CD8-positive, alpha-beta memory T cell (primary cell): ENCODE measurements at places on chromosomes 6 and 20.

DNA sequence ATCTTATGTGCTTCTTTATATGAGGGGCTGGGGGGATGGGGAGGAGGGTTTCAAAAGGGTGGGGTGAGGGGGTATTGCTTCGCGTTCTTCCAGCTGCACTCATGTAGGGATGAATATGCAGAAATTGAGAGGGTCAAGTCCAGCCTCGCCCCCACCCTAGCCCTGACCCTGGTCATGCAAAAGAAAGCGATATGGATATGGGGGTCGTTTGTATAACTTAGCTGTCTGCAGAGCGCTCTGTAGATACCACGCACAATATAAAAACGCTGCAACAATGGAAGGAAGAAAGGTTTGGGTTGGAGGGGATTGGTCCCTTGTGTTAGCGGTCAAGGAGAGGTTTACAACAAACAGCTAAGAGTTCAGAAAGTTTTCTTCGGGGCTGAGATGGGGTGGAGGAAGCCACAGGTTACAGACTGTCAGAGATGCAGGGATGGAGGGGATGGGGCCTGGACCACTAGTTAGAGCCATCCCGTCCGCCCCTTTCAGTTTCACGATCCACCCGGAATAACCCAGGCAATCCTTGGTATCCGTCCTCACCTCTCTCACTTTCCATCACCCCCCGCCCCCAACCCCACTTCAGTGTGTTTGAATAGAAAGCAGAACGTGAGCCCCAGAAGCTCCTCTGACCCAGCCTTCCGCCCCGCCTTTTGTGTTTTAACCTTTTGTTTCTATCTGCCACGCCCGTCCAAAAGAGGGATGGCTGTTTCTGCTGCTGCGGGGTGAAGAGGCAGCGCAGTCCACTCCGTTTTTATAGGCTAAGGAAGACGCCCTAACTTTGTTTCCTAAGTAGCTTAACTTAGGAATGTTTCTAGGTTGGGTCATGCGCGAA is 73.5 kb downstream of the SOX4 start:
- no peak for DNase-seq

GRCh38 chr20:56299362-56299761 is 50.8 kb downstream of the MC3R start:
- no peak for DNase-seq

GRCh38 chr6:117548797-117549301 is 53.5 kb downstream of the GOPC start:
- DNase-seq, result peak; percentile 62

DNA sequence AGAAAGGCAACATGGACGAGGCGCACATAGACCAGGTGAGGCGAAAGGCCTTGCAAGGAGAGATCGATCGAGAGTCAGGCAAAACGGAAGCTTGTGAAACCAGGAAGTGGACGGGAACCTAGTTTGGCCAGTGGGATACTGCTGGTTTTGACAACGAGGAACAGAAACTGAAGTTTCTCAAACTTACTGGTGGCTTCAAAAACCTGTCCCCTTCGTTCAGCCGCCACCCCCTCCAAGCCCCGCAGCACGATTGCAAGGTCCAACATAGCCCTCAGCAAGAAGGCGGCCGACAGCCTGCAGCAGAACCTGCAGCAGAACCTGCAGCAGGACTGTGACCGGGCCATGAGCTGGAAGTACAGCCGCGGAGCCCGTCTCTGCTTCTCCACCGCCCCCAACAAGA is 238.0 kb downstream of the KHDC1L start:
- DNase-seq, result no peak

DNA sequence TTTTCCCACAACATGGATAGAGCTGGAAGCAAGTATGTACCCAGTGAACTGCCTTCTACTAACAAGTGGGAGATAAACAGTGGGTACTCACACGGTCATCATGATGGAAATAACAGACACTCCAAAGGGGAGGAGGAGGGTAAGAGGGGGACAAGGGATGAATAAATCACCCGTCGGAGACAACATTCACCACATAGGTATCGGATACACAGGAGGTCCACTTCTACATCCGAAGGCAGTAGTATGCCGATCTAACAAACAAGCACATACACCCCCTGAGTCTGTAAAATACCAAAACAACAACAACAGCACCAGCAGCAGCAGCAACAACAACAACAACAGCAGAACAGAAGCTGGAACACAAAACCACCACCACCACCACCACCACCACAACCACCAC is 1943.2 kb upstream of the DEFB115 start:
- DNase-seq, result no peak

DNA sequence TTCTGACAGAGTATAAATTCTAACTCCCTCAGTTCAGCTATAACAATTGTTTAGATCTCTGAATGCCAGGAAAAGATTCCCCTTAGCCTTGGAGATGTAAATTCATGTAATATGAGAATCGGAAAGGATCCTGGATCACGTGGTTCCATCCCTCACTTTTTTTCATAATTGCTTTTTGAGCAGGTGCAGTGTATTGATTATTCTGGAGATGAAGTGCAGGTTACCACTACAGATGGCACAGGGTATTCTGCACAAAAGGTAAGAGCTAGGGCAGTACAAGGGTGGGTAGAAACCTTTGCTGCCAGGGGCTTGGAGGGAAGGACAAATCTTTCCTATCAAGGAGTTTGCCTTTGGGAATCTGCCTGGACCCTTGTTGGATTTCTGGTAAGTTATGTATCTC is 52.7 kb downstream of the KDM1B start:
- DNase-seq, result no peak

DNA sequence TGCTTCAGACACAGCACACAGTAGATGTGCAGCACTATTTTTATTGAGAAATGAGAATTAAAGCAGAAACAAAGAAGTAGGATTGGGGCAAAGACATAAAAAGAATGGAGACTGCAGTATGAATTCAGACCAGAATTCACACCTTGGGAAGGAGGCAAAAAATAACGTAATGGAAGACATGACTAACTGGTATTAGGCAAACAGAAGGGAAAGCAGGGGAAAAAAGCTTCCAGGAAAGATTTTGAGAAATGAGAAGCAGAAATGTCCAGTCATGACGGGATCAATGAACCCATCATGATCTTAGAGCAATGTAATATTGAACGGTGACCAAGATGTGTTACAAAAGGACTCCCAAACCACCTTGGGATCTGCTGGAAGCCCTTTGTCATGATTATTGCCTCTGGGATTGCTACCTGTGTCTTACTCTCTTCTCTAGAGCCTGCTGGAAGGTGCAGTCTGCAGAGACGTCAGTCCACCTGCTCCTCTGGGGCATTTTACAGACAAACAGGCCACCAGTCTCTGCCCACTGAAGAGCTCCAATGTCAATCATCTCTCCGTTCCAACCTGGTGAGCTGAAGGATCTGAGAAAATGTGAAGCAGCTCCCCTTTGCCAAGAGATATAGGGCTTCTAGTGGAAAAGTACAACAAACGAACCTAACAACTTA is 8.7 kb downstream of the NUDT3 start:
- no peak for DNase-seq

GRCh38 chr6:35388030-35388429 is 45.7 kb downstream of the PPARD start:
- no peak for DNase-seq

DNA sequence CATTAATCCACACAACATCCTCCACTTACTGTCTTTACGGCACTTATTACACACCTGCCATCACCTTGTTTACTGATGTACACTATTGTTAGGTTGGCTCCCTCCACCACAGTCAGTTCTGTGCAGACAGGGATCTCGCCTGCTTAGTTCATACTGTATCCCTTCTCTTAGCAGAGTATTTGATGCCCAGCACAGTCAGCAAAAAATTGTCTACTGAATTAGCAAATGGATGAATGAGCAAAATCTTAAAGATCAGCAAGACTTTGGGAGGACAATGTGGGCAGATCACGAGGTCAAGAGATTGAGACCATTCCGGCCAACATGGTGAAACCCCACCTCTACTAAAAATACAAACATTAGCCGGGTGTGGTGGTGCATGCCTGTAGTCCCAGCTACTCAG is 109.8 kb upstream of the ATXN1 start:
- no peak for DNase-seq

- DNase-seq, result no peak
These were observed 125.0 kb upstream of the TSHZ2 start for GRCh38 chr20:52847029-52847660.

GRCh38 chr6:63553208-63553607 is 19.1 kb upstream of the LOC128125822 start:
- DNase-seq, result no peak

DNA sequence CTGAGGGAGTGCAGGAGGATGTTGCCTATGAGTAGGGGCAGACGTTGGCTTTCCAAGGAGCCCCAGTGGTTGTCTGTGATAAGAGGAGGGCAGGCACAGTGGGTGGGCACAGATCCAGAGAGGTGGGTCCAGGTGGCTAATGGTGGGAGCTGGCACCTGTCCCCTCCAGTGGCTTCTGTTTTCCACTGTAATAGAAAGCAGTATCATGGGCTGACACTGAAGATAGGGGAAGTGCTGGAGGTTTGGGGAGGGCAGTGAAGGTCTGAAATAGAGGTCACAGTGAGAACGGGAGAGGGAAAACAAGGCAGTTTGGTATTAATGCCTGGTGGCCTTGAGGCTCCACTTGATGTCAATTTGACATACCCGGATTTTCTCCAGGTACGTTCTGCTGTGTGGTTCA is 10.5 kb upstream of the TXNDC5 start:
- no peak for DNase-seq

GRCh38 chr20:11155156-11155756 is 481.5 kb upstream of the JAG1 start:
- DNase-seq, result no peak

DNA sequence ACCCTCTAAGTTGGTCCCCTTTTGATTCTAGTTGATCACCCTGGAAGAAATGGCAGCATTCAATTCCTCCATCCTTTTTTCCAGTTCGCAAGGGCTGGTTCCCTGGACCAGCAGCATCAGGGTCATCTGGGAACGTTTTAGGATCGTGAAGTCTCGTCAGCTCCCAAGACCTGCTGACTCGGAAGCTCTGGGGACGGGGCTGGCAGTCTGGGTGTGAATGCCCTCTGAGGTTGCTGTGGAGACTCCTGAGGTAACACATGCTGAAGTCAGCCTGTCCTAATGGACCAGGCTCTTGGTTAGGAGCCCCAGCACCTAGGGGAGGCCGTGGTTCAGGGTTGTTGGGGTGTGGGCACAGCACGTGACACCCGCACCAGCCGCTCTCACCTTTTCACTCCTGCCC is 164.1 kb downstream of the SYNDIG1 start:
- DNase-seq, result no peak

GRCh38 chr6:16399695-16400094 is 161.3 kb downstream of the GMPR start:
- no peak for DNase-seq

- no peak for DNase-seq
These were observed 215.0 kb downstream of the ARID1B start for GRCh38 chr6:156992020-156992804.

GRCh38 chr6:158697811-158698210 is 48.0 kb downstream of the SYTL3 start:
- no peak for DNase-seq

DNA sequence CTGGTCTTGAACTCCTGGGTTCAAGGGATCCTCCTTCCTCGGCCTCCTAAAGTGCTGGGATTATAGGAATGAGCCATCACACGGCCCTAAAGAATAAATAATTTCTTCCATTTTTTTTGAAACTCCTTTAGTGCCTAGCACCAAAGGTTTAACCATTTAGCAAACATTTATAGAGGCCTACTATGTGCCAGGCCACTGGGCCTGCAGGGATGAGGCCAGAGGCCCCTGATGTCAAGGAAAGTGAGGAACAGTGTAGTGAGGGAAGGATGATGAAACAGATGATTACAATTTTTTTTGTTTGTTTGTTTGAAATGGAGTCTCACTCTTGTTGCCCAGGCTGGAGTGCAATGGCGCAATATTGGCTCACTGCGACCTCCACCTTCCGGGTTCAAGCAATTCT is 33.8 kb downstream of the ZNF341 start:
- no peak for DNase-seq

DNA sequence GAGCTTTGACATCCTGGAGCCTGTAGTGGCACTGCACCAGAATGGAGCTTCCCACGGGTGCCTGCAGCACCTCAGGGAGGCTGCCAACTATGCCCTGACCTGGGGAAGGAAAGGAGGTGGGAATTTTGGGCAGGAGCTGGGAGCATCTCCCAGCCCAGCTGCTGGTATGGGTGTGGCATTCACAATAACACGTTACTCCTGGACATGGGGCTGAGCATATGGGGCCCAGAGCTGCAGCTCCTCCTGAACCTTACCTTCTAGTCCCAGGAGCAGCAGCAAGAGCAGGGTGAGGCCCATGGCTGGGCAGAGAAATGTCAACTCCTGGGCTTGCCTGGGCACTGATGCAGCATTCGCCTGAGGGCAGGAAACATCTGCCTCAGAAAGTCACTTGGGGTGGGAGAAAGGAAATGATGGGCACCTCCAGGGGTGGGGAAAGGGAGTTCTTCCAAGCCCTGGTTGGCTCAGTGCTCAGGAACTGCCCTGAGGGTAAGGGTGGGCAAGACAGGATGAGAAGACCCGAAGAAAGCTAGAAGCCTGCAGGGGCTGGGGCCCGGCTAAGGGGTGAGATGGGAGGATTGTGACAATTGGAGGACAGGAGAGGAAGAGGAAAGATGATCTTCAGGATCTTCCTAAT is at the start of gene TREML1:
TREML1 (minus strand) TSS at position 356 of the 634 bp plus-strand sequence; CDS start at position 297, 59 bp downstream.
- no peak for DNase-seq

DNA sequence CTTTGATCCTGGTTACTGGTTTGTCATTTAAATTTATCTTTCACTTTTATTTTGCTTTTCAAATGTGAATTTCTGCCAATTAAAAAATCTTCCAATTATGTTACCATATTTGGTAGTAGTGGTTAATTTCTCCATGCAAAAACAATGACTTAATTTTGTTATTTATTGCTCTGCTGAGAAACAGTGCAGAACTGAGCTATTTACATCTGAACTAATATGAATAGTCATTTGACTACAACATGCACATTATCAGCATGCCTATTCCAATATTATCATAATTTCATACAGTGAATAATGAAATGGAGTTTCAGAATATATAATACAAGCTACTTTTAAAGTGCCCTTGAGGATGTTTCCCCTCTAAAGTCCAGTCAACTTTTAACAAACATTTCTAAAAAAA is 517 bp downstream of the PLN start:
- DNase-seq, result no peak

DNA sequence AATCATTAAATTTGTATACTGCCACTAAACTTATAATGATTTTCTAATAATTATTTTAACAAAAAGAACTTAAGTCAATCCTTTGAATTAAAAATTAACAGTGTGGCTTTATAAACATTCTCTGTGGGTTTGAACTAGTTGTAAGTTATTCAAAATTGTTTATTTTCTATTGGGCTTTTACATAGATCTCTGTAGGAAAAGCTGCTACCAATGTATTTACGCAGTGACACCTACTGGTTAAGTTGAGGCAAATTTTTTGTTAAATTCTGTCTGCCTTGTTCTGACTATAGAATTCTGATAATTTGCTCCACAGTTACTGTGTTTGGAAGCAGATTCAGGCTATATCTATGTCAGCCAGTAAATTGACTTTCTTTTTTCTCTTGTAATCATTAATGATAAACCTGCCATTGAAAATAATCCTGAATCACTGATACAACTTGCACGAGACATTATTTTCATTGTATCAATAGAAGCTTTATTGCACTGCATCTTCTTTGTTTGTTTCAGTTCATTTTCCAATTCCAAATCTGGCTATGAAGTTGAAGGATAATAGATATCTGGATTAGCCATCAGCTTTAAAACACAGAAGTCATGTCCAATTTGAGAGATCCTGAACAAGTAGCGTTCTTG is 66.0 kb upstream of the UTRN start:
- peak; percentile 39 for DNase-seq
